Activated CD4-positive, alpha-beta T cell treated with anti-CD3 and anti-CD28 coated beads for 24 hours (primary cell): ENCODE measurements at places on chromosomes 12 and 14.

DNA sequence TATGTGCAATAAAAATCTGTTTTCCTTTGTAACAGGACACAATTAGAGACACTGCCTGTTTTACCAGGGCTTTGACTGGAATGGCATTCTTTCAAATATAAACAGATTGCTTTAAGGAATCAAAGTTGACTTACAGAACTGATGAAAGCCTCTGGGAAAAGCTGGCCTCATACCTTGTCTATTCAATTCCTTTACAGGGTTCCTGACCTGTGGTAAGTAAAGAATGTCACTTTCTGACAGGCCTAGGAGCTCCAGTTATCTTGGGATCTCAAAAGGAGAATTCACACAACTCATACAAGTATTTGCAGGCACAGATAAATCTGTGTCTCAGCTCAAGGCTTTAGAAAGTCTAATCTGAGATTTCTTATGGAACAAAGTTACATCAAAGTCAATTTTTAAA is 88.4 kb downstream of the BCAT1 start:
- DNase-seq = no peak

DNA sequence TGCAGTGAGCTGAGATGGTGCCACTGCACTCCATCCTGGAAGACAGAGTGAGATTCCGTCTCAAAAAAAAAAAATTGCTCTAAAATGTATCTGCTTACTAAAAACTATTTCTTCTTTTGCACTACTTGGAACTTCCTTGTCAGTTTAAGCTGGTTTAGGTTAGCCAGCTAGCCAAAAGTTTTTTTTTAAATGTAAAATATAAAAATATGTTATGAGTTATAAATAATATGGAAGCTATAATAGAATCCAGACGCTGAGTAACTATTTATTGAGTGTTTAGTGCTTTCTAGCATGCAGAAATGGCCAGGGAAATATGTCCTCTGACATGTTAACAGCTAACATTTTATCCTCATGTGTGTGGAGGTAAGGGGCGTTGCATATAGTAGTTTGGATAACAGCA is 85.6 kb downstream of the PLEKHA5 start:
- no peak for DNase-seq

- DNase-seq = no peak
Observed at GRCh38 chr12:127459687-127460086, 807.3 kb upstream of the TMEM132C start.

DNA sequence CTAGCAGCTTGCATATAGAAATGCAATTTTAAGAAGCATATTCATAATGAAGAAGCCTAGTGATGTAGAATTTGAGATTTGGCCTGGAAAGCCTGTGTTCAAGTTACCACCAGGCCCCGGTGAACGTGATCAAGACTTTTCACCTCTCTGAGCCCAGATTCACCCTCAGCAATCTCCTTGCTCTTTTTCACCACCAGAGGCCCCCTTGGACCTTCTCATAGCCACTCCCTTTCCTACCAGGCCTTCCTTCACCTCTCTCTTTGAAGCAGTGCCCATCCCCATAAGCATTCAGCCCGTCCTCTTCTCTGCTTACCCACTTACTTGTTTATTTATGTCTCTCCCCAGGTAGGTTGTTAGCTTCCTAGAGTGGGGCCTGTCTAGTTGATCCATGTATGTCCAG is 1280.9 kb downstream of the AACS start:
- no peak for DNase-seq

GRCh38 chr14:55756557-55756956 is 176.6 kb downstream of the KTN1 start:
- DNase-seq = no peak

- no peak for DNase-seq
Observed at GRCh38 chr12:68784015-68784414, 24.0 kb upstream of the MDM2 start.

DNA sequence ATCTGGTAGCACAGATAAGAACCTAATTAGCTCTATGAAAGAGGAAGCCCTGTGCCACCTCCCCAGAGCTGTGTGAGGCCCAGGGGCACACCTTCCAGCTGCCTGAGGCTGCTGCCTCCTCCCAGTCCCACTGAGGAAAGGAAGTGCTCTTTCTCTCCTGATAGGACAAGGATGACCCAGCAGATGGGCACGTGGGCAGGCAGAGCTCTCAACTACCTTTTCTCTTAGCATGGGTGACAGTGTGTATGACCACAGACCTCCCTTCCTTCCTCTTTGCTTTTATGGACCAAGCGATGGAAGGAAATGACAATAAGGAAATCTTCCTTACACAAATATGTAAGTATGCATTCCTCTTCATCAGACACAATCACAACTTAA is 127.6 kb upstream of the AMIGO2 start:
- no peak for DNase-seq

GRCh38 chr12:94516985-94517384 is 57.3 kb upstream of the CEP83 start:
- no peak for DNase-seq

GRCh38 chr14:35419429-35419841 is 14.9 kb upstream of the NFKBIA start:
- DNase-seq = no peak

DNA sequence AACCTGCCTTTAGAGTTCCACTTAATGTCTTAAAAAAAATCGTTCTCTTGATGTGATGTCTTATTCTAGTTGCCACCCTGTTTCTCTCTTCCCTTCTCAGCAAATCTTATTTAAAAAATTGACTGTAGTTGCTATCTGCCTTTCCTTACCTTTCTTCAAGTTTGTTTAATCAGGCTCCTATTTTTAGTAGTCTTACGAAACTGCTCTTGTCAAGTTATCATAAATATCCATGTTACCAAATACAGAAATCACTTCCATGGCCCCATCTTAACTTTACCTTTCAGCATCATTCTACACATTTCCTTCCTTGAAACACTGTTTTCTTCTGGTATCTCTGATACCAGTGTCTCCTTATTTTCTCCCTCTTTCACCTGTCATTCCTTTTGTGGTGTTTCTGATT is 227.3 kb downstream of the ERC1 start:
- no peak for DNase-seq

DNA sequence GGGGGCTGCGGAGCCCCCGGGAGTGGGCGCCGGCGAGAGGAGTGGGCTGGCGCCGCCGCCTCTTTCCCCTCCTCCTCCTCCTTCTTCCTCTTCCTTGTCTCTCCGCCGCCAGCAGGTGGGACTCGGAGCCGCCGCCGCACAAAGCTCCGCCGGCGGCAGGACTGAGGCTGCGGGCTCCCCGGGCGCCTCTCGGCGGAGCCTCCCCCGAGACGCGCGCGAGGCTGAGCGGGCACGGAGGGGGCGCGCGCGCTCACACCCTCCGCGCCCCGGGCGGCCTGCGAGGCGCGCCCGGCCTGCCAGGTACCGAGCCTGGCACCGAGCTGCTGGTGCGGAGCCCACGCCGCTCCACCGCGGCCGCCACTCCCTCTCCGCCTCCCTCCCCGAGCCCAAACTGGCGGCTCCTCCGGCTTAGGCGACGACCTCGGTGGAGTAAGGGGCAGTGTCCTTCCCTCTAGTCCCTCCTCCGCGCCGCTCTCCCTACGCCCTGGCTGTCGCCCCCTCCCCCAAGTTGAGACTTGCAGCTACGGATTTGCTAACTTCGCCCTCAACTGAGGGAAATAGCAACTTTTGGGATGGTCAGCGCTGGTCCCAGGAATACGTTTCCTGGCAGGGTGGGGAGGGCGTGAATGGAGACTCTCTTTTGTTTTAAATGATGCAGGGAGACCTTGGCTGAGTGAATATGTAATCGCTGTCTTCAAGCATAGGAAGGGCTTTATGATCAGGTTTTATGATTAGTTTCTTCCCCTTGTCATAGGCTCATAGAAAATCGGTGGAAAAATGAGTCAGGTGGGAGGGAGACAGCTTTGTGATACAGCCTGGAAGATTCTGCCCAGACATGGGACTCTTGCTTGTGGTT is 199.5 kb upstream of the CAND1 start:
- DNase-seq = peak; percentile 9

DNA sequence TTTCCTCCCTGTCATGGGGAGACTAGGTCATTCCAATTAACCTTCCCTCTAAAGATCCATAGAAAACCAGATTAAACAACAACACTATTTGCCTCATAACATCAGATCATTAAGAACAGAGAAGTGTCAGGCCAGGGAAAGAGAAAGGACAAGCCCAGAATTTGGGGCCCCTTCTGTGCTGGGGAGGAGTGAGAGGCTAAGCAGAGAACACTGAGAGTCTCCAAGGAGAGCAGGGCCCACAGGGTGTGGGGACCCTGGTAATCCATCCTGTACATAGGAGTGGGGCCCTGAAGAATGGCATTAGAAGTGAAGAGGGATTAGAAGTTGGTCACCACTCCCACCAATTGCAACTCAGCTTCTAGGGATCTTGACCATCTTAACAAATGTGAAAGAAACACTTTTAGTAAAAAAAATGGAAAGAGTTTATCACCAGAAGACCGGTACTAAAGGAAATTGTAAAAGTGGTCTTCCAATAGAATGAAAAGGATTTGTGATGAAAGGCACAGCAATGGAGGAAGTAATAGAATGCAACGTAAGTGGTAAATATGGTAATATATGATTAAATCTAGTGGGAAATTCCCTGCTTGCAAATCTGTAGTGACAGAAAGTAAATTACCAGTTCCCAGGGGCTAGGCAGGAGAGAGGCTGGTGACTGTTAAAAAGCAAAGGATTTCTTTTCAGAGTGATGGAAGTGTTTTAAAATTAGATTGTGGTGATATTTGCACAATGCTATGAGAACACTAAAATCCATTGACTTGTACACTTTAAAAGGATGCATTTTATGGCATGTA is 14.0 kb upstream of the TMTC1 start:
- DNase-seq = no peak

DNA sequence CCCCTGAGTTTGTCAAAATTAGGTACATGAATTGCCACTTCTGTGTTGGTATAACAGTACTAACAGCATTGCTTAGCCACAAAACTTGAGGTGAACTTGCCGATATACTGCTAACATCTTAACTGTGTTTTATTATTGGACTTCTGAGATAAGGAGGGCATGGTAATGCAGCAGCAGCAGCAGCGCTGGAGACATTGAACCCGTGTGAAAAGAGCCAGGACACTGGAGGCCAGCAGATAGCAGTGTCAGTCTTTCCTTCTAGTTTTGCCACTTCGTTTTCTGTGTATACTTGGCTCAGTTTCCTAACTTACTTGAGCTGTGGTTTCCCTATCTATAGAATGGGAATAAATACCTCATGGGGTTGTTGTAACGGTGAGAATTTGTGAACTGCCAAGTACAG is 82.7 kb downstream of the KTN1 start:
- DNase-seq = no peak

GRCh38 chr12:127311720-127312364 is 955.1 kb upstream of the TMEM132C start:
- no peak for DNase-seq
